ENCODE measurements at places on chromosomes 5 and 9.

- no peak for DNase-seq
These were observed 37.2 kb upstream of the COL15A1 start for GRCh38 chr9:98906273-98907040.

- no peak for DNase-seq
These were observed 238.2 kb downstream of the CD180 start for GRCh38 chr5:66958201-66958979.

- DNase-seq: no peak
These were observed 27.0 kb downstream of the MAT2B start for GRCh38 chr5:163532171-163533084.

DNA sequence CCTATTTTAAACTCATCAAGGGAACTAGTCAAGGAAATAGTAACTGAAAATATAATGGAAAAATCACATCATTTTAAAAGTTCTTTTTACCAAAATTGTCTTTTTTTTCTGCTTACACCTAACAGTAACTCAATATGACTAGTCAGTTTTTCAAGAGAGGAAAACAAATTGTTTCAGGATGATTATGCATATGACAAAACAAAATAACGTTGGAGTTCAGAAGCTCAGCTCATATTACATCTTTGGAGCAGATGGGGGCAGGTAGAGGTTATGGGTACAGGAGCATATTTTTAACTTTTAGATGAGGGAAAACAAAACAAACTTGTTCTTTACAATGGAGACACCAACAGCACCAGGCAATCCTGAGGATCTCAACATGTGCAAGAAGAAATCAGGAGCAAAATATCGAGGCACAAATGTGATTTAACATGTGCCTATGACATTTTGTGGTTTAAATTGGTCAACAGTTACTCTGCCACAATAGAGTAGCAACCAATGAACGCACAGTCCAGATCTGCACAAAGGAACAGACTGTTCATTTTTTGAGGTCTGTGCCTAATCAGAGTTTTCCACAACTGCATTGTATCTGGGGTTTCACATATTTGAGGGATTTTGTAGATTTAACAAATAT, 659.0 kb downstream of the ANXA1 start:
- DNase-seq: no peak

DNA sequence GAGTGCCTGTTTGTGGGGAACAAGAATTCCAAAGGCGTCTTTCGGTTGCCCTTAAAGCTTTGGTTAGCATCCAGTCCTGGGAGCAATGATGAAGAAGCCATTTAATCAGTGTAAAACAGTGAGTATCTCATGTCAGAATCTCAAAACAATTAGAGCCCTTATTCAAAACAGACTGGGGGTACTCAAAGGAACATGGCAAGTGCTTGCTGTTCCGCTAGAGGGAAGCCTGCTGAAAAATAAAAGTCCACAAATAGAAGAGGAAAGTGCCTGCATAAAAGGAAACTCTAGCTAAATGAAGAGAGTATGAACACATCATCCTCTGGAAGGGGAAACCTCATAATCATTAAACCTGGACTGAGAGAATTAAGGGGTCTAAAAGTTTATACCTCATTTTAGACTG, 26.4 kb downstream of the FBXL7 start:
- DNase-seq: no peak

GRCh38 chr9:71005456-71005855, 116.0 kb downstream of the TRPM3 start:
- no peak for DNase-seq

- DNase-seq: no peak
These were observed 92.4 kb downstream of the ISL1 start for GRCh38 chr5:51475628-51476027.

- DNase-seq: no peak
These were observed 556.3 kb upstream of the KLF4 start for GRCh38 chr9:108045851-108046250.

- DNase-seq: peak; percentile 22
These were observed 18.3 kb upstream of the TERT start for GRCh38 chr5:1312993-1313833.

- no peak for DNase-seq
These were observed 109.5 kb upstream of the MAN2A1 start for GRCh38 chr5:109580225-109580624.

GRCh38 chr5:134178096-134178419, 1.3 kb upstream of the SKP1 start:
- no peak for DNase-seq

Measured in stimulated activated CD4-positive, alpha-beta T cell treated with anti-CD3 and anti-CD28 coated beads, TNF-alpha, amount 100 ng/mL, for 24 hours (primary cell).